Dermis microvascular lymphatic vessel endothelial cell (primary cell): ENCODE measurements at places on chromosomes 2 and 18. TPM values are rescaled to one million over a fixed set of nuclear protein-coding genes. Genes with fewer than 3 reads are reported as not detected.

DNA sequence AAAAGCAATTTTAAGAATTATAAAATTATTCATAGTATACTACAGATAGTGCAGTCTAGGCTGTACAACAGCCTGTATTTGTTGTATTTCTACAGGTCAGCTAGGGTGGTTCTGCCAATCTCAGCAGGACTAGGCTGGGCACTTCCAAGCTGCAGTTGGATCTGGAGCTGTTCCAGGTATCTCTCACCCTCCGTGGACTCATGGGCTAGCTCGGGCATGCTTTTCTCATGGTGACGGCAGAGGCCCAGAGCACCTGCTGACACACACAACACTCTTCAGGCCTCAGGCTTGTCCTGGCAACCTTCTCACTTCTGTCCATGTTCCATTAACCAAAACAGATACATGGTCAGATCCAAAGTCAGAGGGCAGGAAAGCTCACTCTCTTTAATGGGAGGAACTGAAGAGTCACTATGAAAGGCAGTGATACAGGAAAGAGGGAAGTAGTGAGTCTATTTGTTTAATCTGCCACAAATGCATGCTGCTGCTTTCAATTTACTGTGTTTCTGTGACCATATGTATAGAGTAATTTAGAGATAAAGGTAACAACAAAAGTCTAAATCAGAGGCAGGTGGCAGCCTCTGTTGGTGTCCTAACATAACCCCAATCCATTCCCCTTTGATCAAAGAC, 462.4 kb upstream of the ACVR2A start:
- DNase-seq: no peak

SNORC gene
- total RNA-seq: 0.13 TPM in 2 replicates

- no peak for DNase-seq
These were observed 86.5 kb downstream of the CDCA7 start for GRCh38 chr2:173441222-173441621.

DNA sequence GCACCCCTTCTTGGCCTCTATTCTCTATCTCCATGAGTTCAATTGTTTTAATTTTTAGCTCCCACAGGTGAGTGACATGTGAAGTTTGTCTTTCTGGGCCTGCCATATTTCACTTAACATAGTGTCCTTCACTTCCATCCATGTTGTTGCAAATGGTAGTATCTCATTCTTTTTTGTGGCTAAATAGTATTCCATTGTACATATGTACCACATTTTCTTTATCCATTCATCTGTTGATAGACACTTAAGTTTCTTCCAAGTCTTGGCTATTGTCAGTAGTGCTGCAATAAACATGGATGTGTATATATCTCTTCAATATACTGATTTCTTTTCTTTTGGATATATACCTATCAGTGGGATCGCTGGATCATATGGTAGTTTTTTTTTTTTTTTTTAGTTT, 9.0 kb downstream of the STRADB start:
- no peak for DNase-seq

DNA sequence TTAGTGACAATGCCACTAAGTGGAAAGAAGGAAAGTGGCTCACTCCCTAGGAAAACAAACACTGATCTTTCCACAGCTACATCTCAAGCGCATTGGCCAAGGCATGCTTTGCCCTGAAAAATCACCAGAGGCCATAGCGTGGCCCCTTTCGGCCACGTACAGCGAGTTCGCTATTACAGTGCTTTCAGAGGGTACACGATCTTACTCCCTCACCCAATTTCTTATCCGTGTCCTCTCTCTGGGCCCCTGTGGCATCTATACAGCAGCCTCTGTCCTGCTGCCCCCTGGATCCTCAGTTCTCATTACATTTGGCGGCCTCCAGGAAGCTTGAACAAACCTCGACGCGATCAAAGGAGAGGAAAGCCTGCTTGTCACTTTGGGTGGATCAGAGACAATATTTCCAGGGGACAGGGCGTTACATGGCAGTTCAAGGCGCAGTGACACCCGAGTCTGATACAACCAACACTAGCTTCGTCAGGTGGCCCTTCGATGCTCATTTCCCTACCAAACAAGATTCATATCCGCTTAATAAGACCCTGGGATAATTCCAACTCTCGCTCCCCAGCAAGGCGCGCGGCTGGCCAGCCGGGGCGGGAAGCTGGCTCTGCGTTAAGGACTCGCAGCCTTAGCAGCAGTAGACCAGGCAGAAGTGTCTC, 941 bp downstream of the SKOR2 start:
- DNase-seq: no peak
